ENCODE measurements at places on chromosomes 6 and 20.

DNA sequence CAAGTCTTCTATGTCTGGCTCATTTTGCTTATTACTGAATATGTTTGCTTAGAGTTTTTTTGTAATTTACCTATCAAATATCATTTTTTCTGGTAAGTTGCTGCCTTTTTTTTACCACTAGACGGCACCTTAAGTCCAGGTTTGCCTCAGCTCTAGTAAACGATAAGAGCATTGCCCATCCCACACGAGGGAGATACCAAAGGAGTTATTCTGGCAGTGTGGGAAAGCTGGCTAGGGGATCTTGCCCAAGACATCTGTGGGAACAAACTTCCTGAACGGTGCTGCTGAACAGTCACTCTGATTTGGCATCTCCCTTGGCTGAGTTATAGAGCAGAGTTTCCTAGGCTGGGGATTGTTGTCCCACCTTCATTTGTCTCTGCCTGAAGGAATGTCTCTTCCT is 306.4 kb downstream of the COL12A1 start:
- no peaks in the 10 kb centered on the region for H3K27me3 ChIP-seq
- DNase-seq = no peak
- no peaks in the 10 kb centered on the region for H3K36me3 ChIP-seq
- no peaks in the 10 kb centered on the region for H3K4me1 ChIP-seq

- no peaks in the 10 kb centered on the region for H3K27me3 ChIP-seq
- no peak for DNase-seq
- H3K27ac ChIP-seq = no peak overlapping the region
- no peaks in the 10 kb centered on the region for H3K4me1 ChIP-seq
- H3K36me3 ChIP-seq = no peaks in the 10 kb centered on the region
- H3K4me3 ChIP-seq = no peak overlapping the region
Observed at GRCh38 chr6:45806172-45806571, 209.5 kb downstream of the CLIC5 start.

- peak within 1 kb of the TSS; percentile 76 for H3K4me3 ChIP-seq
- no peak for DNase-seq
- peaks cover 6% of the 10 kb centered on the region for H3K4me1 ChIP-seq
- H3K36me3 ChIP-seq = no peaks in the 10 kb centered on the region
Observed at GRCh38 chr20:10673842-10674683, at the start of gene JAG1. Gene JAG1, minus strand, starts transcription at chr20:10673999. Its CDS starts 469 bp downstream, at chr20:10673530.

DNA sequence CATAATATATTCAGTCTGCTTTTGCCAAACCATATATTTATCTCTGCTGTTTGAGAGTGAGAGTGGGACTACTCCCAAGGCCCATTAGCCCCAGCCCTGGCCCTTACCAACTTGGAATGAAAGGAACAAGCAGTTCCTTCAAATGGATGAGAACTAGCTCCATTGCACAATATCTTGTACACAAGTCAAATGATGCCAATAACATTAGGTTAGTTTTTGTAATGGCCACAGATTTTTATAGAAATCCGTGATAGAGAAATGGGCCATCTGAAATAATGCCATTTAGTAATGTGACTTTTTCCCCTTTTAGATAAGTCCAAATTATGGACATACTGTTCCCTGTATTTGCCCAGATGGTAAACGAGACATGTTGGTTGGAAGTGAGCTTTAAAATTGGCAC is 117.0 kb downstream of the MAP3K7 start:
- H3K4me1 ChIP-seq = no peaks in the 10 kb centered on the region
- H3K27me3 ChIP-seq = no peaks in the 10 kb centered on the region
- no peak overlapping the region for H3K4me3 ChIP-seq
- H3K36me3 ChIP-seq = no peaks in the 10 kb centered on the region

GRCh38 chr6:16836144-16836981 is 75.1 kb upstream of the ATXN1 start:
- H3K4me1 ChIP-seq = no peaks in the 10 kb centered on the region
- H3K27ac ChIP-seq = no peak overlapping the region
- no peak overlapping the region for H3K4me3 ChIP-seq
- no peaks in the 10 kb centered on the region for H3K27me3 ChIP-seq
- H3K36me3 ChIP-seq = no peaks in the 10 kb centered on the region

DNA sequence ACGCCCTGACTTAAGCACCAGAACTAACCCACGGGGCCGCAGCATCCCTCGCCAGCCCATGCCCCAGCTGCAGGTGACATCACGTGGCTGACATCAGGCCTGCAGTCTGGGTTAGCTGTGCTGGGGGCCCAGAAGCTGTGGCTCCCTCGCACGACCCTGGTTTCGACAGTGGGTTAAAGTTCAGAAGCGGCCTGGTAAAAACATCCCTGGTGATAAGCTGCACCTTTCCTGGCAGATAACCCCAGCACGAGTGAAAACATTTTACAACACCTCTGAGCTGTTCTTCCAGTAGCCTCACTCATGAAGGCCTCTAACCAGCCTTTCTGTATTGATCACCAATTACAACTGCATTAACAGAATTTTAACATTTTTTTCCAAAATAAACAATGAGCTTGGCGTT is 136.4 kb upstream of the RREB1 start:
- H3K27ac ChIP-seq = no peak overlapping the region
- H3K36me3 ChIP-seq = no peaks in the 10 kb centered on the region
- no peaks in the 10 kb centered on the region for H3K4me1 ChIP-seq

DNA sequence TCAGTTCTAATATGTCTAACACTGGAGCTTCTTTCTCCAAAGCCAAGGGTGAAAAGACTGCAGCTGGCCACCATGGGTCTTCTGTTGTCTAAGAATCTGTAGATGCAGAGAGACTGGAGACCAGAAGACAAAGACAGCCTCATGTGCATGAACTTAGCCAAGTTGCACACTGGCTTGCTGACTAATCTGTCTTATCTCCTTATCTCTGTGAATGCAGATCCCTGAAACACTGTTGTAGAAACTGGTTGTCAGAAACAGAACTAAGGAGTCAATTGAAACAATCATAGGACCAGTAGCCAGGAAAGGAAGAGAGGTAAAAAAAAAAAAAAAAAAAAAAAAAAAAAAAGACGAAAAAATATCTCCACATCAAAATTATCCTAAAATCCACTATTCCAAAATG is 109.7 kb downstream of the BFSP1 start:
- no peaks in the 10 kb centered on the region for H3K36me3 ChIP-seq
- DNase-seq = no peak
- H3K4me1 ChIP-seq = no peaks in the 10 kb centered on the region
- no peak overlapping the region for H3K4me3 ChIP-seq
- no peaks in the 10 kb centered on the region for H3K27me3 ChIP-seq
- H3K27ac ChIP-seq = no peak overlapping the region

DNA sequence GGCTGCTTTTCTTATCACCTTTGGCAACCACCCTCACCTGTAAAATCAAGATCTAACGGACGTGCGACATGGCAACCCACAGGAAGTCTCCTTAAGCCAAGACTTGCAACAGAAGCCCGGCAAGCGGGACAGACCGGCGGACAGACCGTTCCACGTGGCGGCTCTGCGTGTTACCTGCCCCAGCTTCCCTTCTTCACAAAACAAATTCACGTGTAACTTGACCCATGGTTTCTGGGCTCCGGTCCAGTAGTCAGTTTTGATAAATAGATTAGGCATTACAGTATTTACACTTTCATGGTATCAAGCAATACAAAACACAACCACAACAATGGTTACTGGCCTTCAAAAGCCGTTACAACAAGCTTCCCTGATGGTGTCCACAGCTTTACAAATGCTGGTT is 133.8 kb downstream of the PRND start:
- H3K4me1 ChIP-seq = no peaks in the 10 kb centered on the region
- 0 out of 2 replicates have a peak, but pooled peaks cover 3% of the 10 kb centered on the region for H3K36me3 ChIP-seq
- no peak for DNase-seq
- no peak overlapping the region for H3K4me3 ChIP-seq
- H3K27ac ChIP-seq = no peak overlapping the region

DNA sequence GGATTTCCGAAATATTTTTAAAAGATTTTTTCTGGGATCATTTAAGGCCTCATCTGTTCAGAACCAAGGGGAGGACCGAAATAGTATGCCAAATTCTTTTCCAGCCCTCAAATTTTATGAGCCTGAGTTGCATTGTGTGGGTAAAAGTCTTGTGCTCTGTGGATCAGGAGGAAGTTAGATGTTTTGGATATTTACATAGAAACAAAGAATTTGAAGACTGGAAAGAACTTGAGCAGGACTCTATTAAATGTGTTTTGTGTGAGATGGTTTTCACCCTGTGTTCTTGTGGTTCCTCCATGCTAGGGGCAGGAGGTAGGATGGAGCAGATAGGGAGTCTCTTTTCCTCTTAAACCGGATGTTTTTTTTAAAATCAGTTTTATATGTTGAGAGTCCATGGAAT is 329.1 kb downstream of the LAMA2 start:
- H3K27ac ChIP-seq = no peak overlapping the region
- H3K4me3 ChIP-seq = no peak overlapping the region
- H3K36me3 ChIP-seq = no peaks in the 10 kb centered on the region
- no peaks in the 10 kb centered on the region for H3K27me3 ChIP-seq
- DNase-seq = no peak

DNA sequence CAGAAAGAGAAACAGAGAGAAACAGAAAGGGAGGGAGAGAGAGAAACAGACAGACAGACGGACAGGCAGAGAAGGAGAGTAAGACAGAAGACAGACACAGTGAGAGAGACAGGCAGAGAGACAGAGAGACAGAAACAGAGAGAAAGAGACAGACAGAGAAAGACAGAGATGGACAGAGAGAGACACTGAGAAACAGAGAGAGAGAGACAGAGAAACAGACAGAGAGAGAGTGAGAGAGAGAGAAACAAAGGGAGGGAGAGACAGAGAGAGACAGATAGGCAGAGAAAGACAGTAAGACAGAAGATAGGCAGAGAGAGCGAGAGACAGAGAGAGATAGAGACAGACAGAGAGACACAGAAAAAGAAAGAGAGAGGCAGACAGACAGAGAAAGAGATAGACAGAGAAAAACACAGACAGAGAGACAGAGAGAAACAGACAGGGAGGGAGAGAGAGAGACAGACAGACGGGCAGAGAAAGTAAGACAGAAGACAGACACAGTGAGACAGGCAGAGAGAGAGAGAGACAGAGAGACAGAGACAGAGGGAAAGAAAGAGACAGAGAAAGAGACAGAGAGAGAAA is 753.4 kb upstream of the DEFB115 start:
- H3K27ac ChIP-seq = no peak overlapping the region
- no peak overlapping the region for H3K4me3 ChIP-seq
- no peak for DNase-seq
- H3K36me3 ChIP-seq = no peaks in the 10 kb centered on the region
- no peaks in the 10 kb centered on the region for H3K27me3 ChIP-seq

DNA sequence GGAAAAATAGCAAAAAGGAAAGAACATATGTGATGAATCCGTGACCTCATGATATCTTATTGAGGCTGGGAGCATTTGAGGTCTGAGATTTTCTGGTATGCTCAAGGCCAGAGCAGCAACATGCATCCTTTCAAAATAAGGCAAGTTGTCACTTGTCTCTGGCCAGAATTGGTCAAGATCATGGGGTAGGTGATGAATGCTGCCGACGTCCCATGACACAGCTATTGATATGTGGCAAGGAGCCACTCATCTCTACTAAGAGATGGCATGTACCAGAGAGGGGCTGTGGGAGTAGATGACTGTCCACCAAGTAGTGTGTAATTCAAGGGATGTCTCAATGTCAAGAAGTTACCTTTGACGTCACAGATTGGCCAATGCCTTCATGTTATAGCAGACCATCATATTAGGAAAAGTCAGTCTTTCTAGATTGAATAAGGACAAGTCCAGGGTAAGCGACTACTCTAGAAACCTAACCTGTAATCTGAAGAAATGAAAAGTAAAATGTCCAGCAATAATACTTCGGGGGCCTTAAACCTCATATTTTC is 527.4 kb downstream of the BMP2 start:
- no peak for DNase-seq
- H3K27ac ChIP-seq = no peak overlapping the region
- no peaks in the 10 kb centered on the region for H3K36me3 ChIP-seq
- H3K4me3 ChIP-seq = no peak overlapping the region

- no peak overlapping the region for H3K27ac ChIP-seq
- H3K36me3 ChIP-seq = no peaks in the 10 kb centered on the region
- H3K27me3 ChIP-seq = no peaks in the 10 kb centered on the region
- H3K4me3 ChIP-seq = no peak overlapping the region
Observed at GRCh38 chr6:32581315-32582095, 8.1 kb downstream of the HLA-DRB1 start.

- H3K4me3 ChIP-seq = no peak overlapping the region
- H3K4me1 ChIP-seq = no peaks in the 10 kb centered on the region
- DNase-seq = no peak
- no peaks in the 10 kb centered on the region for H3K36me3 ChIP-seq
Observed at GRCh38 chr6:155201461-155202226, 62.2 kb upstream of the CLDN20 start.

GRCh38 chr6:137291441-137291840 is 72.3 kb upstream of the IFNGR1 start:
- DNase-seq = no peak
- H3K36me3 ChIP-seq = no peaks in the 10 kb centered on the region
- no peak overlapping the region for H3K27ac ChIP-seq
- no peaks in the 10 kb centered on the region for H3K27me3 ChIP-seq
- H3K4me1 ChIP-seq = no peaks in the 10 kb centered on the region

DNA sequence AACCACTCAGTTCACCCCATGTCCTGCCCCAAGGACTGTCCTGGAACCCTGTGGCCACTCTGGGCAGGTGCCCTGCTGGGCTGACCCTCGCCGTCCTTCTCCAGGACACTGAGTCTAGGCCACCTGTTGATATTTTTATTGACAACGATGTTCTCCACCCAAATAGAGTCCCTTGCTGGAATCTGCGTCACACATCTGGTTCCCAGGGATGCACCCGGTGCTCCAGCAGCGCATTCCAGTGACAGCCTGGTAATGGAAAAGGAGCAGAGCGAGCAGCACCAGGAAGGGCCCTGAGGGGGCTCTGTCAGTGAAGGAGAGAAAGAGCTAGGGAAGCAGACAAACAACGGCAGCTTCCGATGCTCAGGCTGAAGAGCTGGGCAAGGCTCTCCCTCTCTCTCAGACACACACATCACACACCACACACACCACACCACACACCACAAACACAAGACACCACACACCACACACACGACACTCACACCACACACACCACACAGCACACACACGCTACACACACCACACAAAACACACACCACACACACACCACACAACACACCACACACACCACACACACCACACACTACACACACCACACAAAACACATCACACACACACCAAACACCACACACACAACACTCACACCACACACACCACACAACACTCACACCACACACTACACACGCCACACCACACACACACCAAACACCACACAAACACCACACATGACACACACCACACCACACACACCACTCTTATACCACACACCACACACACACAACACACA is 117.9 kb upstream of the THBS2 start:
- no peak overlapping the region for H3K27ac ChIP-seq
- no peak for DNase-seq
- 0 out of 2 replicates have a peak, but pooled peaks cover 1% of the 10 kb centered on the region for H3K4me1 ChIP-seq
- H3K36me3 ChIP-seq = no peaks in the 10 kb centered on the region
- H3K27me3 ChIP-seq = no peaks in the 10 kb centered on the region

DNA sequence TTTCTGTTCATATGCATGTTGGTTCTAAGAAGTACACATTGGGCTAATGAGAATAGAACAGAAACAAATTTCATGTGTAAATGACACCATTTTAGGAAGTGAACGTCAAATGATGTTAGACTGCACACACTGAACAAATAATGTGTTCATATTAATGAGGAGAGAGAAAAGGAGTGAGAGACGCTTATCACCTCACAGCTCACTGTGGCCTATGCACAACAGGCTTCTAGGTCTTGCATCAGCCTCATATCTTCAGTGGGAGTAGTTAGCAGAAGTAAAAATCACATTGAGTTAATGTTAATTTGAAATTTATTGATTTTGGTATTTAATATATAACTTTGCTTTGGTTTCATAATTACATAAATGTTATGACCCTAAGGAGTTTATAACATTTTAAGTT is 112.8 kb upstream of the FLRT3 start:
- H3K36me3 ChIP-seq = no peaks in the 10 kb centered on the region
- no peaks in the 10 kb centered on the region for H3K4me1 ChIP-seq
- H3K4me3 ChIP-seq = no peak overlapping the region
- DNase-seq = no peak
